G401 (cell line): ENCODE measurements at places on chromosomes 7 and 10.

GRCh38 chr10:28925121-28925663, 247.9 kb downstream of the BAMBI start:
- no peak for DNase-seq

DNA sequence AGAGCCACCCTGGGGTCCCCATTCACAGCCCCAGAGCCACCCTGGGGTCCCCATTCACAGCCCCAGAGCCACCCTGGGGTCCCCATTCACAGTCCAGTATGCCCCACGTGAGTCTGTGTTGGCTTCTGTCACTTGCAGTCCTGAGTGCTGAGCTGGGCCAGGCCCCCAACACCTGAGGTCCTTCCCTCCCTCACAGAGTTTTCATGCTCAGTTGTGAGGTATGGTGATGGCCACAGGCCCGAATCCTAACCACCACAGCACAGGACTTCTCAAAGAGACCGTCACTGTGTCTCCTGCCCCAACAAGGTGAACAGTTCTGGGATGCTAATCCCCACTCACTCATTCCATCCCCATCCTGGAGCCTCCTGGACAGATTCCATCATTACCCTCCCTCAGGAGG, 239.2 kb downstream of the PTPRN2 start:
- DNase-seq, result no peak

- DNase-seq, result no peak
Measured at GRCh38 chr7:20432071-20432470, 101.4 kb downstream of the ITGB8 start.

GRCh38 chr7:64558781-64559180, 4.1 kb downstream of the ZNF680 start:
- DNase-seq, result no peak

GRCh38 chr7:150439967-150440366, 10.5 kb upstream of the GIMAP8 start:
- no peak for DNase-seq

DNA sequence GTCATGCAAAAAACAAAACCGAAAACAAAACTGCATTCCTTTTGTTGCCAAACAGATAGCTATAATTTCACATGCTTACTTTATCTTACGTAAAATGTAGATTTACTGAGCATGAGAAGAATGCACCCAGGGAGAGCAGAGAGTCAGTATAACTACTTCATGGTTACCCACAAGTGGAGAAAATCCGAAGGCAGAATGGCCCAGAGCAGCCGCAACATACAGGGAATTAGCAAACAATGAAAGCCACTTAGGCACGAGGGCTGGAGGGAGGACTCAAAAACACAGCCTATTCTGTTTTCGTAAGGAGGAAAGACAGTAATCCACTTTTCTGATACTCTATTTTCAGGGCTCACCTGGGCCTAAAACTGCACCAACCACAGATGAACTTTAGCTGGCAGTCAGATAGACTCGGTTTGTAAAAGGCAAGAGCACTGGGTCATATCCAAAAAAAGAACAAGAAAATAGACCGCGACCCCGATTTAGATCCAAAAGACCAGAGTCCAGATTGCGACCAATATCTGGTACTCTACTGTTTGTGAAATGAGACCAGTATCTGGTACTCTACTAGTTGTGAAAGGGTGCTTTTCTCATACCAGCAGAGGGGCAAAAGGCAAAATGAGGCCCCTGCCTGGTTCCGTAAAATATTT, 1.3 kb downstream of the ITPRIP start:
- DNase-seq, result no peak

- no peak for DNase-seq
Measured at GRCh38 chr7:37394158-37394557, 54.5 kb downstream of the ELMO1 start.

DNA sequence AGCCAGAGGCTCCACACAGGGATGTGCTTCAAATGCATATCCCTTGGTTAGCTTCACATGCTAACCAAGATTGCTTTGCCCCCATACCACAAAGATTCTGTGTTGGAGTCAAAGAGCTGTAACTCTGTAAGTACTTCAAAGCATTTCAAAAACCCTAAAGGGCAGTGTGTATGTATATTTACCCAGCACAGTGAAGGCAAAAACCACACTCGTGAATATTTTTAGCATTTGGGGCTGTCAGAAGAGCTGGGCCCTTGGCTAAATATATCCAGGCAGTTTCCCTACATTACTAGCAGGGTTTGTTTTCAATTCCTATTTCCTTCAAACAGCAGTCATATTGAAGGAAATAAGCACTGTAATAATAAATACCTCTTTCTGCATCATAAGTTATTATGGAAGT, 84.2 kb upstream of the STEAP1B start:
- DNase-seq, result no peak

DNA sequence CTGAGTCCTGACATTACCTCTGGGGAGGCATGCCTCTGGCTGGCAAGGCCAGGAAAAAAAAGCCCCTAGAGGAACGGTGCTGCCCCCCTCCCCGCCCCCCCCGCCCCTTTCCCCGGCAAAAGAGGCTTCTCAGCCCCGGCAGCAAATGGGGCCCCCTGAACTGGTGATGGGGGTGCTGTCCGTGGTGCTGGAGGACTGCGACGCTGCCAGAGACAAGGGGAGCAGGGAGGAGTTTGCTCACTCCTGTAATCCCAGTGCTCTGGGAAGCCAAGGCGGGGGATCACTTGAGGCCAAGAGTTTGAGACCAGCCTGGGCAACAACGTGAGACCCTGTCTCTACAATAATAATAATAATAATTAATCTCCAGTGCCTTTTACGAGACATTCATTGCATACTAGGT, 23.7 kb downstream of the SRRM3 start:
- DNase-seq, result no peak

DNA sequence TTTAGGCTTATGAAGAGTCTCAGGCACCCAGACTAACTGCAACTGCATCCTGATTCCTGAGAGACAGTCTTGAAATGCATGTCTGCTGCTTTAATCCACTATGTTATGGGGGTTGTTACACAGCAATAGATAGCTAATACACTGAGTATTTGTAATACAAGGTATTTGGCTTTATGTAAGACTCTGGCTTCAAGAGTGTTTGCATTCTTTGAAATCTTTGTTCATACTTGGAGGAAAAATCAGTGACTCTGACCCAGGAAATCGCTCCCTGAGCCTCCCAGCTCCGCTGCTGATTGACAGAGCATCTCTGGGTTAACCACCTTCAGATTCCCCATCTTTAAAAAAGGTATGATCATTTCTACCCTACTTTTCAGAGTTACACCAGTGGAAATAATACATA, 133.9 kb downstream of the MTPAP start:
- no peak for DNase-seq

DNA sequence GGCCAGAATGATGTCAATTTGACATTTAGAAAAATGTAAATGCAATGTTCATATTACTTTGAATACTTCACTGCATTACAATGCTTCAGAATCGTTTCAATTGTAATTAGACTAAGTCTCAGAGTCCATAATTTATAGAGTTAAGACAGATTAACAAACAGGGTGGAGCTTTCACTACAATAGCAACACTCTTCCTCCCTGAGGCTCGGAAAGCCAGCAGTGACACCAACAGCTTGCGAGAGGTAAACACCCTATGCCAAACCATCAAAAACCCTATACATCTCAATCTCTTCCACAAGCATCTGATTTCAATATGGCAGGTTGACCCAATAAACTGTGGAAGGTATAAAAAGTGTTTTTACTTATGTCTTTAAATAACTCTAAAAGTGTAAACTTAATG, 72.2 kb downstream of the DOCK4 start:
- DNase-seq, result no peak

DNA sequence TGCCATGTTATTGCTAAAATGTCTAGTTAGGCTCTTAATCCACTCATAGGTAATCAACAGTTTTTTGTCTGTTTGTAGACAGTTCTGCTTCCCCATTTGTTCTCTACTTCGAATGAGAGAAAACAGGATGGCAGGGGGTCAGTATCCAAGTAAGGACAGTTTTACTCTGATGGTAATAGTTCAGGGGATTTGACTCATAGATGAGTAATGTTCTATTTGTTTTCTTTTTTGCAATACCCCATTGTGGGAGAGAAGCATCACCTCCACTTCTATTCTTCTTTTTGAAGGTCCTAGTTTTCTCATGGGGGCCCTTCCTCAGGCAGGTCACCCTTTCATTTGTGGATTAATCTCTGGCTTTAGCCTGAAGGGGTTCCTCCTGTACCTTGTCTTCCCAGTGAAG, 13.9 kb downstream of the PCLO start:
- DNase-seq, result no peak

DNA sequence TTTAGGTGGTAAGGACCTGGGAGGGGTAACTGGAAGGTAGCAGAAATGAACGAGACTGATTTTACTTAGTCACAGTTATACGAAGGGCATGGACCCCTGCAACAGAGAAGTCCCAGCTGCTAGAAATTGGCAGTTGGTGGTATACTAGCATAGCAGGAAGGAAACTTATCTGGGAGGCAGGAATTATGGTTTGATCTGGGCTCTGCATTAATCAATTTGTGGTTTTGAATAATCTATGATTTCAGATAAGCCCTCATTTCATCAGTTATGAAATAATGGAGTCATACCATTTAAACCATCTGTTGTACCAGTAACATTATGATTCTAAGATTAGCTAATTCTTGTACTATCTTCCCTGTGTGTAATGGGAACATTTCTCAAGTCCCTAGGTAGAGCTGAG, 54.0 kb upstream of the TMEM229A start:
- no peak for DNase-seq

DNA sequence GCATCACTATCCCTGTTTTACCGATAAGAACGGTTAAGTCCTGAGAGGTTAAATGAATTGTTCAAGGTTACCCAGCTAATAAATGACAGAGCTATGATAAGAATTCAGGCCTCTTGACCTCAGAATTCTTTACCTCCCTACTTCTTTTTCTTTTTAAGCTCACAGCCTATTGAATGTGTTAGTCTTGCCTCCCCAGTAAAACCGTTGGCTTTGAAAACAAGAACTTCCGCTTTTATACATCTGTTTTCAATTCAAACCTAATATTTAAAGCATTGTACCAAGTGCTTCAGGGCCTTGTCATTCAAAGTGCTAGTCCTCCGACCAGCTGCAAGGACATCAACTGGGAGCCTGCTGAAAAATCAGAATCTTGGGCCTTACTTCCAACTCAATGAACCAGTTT, 15.6 kb downstream of the SEC31B start:
- no peak for DNase-seq

GRCh38 chr10:6175329-6176055, 27.2 kb upstream of the PFKFB3 start:
- no peak for DNase-seq

GRCh38 chr7:92766461-92767003, 69.8 kb downstream of the CDK6 start:
- peak; percentile 59 for DNase-seq

GRCh38 chr10:80493522-80494051, 39.5 kb downstream of the TSPAN14 start:
- DNase-seq, result no peak

DNA sequence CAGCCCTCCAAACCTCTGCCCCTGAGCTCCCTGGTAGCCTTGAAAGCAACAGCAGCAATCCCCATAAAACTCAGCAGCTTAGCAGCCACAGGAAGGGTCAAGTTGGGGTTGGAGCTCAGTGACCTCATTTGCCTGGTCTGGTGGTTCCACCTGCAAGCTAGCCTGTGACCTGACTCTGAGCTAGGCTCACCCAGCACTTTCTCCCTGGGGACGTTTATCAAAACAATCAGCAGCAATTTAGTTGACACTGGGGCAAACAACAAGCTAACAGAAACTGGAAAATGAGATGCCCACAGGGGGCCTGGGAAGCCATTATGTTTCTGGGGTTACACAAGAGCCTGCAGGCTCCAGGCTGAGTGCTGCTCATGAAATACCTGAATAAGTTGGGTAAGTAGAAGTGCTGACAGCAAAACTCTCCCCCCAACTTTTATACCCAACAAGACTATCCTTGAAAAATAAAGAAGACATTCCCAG, 22.4 kb upstream of the CRYGN start:
- no peak for DNase-seq

DNA sequence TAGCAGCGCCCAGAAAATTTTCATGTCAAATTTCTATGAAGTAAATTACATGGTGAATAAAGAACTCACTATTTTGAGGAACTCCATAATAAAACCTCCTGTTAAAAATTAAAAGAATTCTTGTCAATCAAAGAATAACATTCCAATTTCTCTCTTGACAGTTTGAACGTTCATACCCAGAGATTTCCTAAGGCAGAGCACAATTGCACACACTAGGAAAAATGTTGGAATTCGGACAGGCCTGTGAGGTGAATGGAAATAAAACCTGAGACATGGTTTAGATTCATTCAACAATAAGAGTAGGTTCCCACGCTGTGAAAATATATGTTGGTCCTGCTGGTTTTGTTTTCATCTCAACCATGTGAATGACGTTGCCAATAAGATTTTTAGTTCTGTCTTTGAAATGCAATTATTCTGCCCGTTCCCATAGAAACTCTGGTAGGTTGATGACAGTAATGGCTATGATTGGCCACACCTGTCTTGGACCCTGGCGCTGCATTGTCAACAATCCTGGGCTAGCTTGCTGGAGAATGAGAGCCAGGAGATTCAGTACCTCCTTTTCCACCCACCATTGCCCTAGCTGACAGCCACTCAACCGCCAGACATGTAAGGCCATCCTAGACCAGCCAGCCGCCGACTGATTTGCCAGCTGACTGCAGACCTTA, 43.3 kb upstream of the RAPGEF5 start:
- no peak for DNase-seq

DNA sequence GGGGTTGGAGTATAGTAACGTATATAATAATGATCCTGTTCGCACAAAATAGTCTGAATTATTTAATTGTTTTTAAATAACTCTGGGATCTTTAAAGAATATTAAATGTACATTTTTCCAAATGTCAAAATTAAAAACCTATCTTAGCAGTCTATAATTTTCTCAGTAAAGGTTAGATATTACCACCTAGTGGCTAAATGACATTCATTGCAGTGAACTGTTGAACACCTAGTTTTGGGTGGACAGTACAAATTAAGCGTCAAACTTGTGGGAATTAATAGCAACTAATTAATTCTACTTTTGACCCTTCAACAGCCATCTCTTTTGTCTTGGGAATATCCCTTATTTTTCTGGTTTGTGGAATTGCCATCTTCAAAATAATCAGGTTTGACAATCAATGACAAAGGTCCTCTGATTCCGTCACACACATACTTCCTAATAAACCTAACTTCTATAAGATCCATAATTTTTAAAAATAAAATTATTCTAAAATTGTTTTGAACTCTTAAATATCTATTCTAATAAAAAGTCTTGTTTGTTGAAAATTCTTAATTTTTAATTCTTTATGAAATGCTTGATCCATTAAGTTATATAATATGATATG, 165.7 kb downstream of the SEMA3D start:
- no peak for DNase-seq

- DNase-seq, result no peak
Measured at GRCh38 chr10:1809139-1809741, 71.9 kb upstream of the ADARB2 start.

DNA sequence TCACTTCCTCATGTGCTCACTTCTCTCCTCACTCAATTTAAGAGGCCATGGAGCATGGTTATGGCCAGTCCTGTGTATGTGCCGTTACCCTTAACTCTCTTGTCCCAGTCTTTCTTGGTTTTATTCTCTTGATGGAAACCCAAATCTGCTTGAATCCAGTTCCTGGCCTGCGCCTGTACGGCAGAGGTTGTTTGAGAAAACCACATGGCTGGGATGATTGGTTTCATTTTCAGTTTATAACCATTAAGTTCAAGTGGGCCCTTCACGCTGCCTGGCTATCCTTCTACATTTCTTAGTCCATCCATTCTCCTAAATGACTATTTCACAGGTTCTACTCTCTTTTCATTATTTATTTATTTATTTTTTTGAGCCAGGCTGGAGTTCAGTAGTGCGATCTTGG, 1.6 kb upstream of the ZNF239 start:
- DNase-seq, result no peak

- DNase-seq, result no peak
Measured at GRCh38 chr7:128841171-128841690, 11.0 kb downstream of the FLNC start.

GRCh38 chr10:124226271-124227054, 133.1 kb upstream of the CHST15 start:
- DNase-seq, result no peak
